ENCODE measurements at places on chromosomes 4 and X. TPM values are rescaled to one million over a fixed set of nuclear protein-coding genes. Genes with fewer than 3 reads are reported as not detected.

Gene PNMA3
- 0.22 TPM for total RNA-seq

Gene DCAF16
- total RNA-seq = 6.1 TPM

Gene TGIF2LX
- not detected for total RNA-seq

Gene CENPI
- total RNA-seq = 12.6 TPM

Gene ZCCHC4
- total RNA-seq = 4.1 TPM

Gene ARR3
- total RNA-seq = not detected

Gene POU3F4
- total RNA-seq = not detected

Gene P2RY8
- 0.06 TPM for total RNA-seq
